ENCODE measurements at places on chromosomes 1 and 21.

DNA sequence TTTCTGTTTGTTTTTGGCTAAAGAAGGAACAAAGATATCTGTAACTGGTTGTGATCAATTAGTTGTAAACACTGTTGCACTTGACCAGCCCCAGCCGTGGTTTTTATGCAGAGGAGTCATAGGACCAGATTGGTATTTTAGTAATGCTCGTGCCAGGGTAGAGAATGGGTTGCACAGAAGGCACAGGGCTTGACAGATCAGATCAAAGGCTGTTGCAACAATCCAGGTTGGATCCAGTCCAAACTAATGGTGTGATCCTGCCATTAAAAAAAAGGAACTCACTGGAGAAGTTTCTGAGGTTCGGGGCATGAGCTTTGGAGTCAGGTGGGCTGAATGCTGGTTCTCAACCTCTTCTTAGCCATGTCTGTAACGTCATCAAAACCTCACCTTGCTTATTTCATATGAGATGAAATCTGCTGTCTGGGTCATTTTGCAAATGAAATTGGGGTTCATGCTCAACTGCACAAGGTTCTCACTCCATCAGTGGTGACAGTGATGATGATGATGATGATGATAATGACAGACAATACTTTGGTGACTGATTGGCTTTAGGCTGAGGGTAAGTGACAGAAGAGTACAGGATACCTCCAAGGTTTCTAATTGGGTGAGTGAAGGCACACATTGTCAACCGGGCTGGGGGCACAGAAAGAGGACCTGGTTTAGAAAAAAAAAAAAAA, 43.1 kb downstream of the ZNF281 start:
- no peak for DNase-seq

DNA sequence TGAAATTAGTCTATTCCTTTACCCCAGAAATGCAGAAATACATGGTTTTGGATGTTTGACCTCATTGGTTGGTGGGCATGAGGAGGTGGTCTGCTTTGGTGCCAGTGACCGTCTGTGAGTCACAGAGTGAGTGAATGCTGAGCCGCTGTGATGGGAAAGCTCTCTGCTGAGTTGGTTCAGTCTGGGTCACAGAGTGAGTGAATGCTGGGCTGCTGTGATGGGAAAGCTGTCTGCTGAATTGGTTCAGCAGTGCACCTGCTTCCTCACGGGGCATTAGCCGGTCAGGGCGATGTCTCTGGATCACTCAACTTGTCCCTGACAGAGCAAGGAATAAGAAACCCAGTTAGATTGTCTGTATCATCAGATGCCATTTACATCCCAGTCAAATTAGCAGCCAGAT, 40.8 kb downstream of the ADARB1 start:
- DNase-seq, result no peak

- no peak for DNase-seq
Measured at GRCh38 chr1:3292868-3293562, 161.4 kb upstream of the ARHGEF16 start.

GRCh38 chr1:150820730-150821512, 12.9 kb upstream of the CTSK start:
- no peak for DNase-seq

GRCh38 chr1:59434336-59434735, 137.4 kb downstream of the FGGY start:
- DNase-seq, result no peak

- no peak for DNase-seq
Measured at GRCh38 chr1:38932571-38932970, 9.1 kb downstream of the RHBDL2 start.

GRCh38 chr1:151612501-151613281, 841 bp downstream of the SNX27 start:
- no peak for DNase-seq

GRCh38 chr1:181482521-181483284, 614 bp upstream of the CACNA1E start:
- DNase-seq, result no peak

- no peak for DNase-seq
Measured at GRCh38 chr1:46549697-46550681, 1.5 kb downstream of the KNCN start.

GRCh38 chr1:42348498-42348897, 13.5 kb upstream of the FOXJ3 start:
- DNase-seq, result no peak

DNA sequence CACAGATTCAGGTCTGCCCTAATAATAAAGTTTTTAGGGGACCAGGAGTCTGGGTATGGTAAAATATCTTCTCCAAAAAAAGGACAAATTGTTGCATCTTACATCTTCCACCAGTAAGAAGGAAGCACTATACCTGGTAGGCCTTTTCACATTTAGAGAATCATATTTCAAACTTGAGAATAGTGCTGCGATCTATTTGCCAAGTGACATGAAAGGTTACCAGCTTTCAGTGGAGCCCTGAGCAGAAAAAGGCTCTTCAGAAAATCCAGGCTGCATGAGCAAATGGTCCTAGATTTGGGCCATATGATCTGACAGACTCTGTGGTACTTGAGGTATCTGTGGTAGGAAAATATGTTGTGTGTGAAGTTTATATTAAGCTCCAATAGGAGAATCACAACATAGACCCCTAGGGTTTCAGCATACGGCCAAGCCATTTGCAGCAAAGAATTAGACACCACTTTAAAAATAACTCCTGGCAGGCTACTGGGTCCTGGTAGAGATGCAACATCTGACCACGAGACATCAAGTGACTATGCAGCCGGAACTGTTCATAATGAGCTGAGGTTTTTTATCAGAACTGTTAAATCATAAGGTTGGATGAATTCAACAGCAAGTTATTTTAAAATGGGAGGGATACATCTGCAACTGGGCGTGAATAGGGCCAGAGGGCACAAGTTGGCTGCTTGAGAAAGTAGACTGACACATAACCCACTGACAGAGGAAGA, 38.6 kb upstream of the CCDC190 start:
- DNase-seq, result no peak

- no peak for DNase-seq
Measured at GRCh38 chr1:154306151-154306550, 14.7 kb upstream of the AQP10 start.

DNA sequence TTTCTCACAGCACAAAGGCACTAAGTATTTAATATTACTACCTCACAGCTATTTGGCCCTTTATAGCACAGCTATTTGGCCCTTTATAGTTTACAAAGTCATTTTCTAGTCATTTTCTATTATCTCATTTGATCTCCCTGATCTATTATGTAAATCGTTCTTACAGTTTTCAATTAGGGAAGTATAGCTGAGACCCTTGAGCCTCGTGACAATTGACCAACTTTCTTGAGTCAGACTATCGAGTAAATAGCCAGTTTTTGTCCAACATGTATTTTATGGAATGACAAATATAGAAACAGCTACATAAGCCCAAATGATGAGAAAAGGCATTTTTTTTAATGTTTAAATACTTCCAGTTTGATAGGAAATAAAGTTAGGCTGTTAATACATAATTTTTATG, 7.0 kb upstream of the ANGPTL1 start:
- DNase-seq, result no peak

DNA sequence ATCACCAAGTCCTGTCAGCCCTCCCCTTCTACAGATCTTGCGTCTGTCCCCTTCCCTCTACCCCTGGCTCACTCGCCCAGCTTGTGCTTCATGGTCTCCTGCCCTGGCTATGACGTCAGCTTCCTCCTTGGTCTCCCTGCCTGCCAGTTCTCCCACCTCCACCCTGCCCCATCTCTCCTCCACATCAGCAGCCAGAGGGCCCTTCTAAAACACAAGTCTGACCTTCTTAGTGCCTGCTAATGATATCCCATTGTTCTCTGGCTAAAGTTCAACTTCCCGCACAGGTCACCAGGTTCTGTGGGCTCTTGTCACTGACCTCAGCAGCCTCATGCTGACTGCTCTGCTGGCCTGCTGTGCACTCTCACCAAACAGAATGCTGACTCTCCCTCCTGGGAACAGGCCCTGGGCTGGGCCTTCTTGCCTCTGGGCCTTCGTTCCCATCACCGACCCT, 24.7 kb upstream of the MYCL start:
- DNase-seq, result no peak

DNA sequence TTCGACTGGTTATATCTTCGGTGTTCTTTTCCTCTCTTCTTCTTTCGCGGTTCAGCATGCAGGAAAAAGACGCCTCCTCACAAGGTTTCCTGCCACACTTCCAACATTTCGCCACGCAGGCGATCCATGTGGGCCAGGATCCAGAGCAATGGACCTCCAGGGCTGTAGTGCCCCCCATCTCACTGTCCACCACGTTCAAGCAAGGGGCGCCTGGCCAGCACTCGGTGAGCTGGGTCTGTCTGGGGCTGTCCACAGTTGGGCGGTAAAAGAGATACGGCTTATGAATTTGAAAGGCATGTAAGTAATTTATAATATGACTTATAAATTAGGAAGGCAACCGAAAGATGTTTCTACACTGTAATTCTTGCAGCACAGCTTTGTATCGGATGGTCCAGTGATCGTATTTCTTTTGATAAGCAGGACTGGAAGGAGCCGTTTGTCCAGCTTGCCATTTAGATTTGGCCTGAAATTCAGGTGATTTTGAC, 334 bp downstream of the CTH start:
- no peak for DNase-seq

GRCh38 chr1:215833941-215834729, 267.0 kb downstream of the KCTD3 start:
- DNase-seq, result no peak
